ENCODE measurements at places on chromosomes 3 and 15.
A peak's percentile ranks its signal among the peaks of the same experiment; 100 is the strongest.

- DNase-seq = peak; percentile 9
These were observed 191.6 kb downstream of the GREM1 start for GRCh38 chr15:32909431-32909830.

DNA sequence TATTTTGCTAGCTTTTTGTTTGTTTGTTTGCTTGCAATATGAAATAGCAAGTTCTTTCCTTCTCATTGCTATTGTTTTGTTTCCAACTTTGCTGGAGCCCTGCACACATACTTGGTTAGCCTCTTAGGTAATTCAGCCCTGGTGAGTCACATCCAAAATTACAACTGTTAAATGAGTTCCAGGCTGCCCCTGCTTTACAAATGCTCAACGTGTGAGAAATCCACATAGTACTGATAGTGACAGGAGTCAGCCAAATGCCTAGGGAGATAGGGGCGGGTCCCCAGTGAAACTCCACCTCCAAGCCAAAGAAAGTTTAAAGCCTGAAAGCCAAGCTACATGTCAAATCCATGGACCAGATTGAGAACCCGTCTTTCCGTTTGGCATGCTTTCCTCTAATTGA lies 81.3 kb upstream of the RNF7 start:
- DNase-seq = no peak

GRCh38 chr15:73353734-73354133 lies 15.0 kb downstream of the HCN4 start:
- DNase-seq = no peak

DNA sequence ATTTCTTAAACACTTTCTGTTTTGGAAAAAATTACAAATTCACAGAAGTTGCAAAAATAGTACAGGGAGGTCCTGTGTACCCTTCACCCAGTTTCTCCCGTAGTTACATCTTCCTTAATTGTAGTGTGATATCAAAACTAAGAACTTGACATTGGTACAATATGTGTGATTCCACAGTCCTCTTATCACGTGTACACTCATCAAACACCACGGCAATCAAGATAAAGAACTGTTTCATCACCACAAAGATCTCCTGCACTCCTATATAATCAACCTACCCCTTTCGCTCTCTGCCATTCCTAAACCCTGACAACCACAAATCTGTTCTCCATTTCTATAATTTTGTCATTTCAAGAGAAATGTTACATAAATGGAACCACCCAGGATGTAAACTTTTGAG lies 31.4 kb downstream of the POMGNT2 start:
- DNase-seq = no peak

GRCh38 chr3:8663177-8664061 lies 18.8 kb upstream of the SSUH2 start:
- DNase-seq = no peak

GRCh38 chr15:38508647-38509046 lies 54.7 kb downstream of the FAM98B start:
- DNase-seq = peak; percentile 15

DNA sequence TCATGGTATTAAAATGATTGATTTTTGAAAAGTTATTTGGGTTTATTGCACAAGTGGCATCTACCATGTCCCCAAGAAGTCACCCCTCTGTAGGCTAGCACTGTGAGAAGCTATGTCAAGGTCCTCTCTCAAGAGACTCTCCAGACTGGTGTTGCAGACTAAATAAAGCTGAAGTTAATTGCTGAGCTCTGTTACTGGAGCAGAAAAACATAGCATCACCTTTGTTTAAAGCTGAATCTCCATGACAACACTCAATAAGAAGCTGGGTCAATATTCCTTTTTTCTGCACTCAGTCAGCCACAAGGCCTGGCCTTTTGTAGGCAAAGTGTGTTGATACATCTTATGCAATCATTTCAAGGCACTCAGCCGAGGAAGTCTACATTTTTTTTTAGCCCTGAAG lies 806.6 kb upstream of the LMCD1 start:
- no peak for DNase-seq

- DNase-seq = no peak
These were observed 27.9 kb upstream of the SLC6A1 start for GRCh38 chr3:10964537-10965167.

DNA sequence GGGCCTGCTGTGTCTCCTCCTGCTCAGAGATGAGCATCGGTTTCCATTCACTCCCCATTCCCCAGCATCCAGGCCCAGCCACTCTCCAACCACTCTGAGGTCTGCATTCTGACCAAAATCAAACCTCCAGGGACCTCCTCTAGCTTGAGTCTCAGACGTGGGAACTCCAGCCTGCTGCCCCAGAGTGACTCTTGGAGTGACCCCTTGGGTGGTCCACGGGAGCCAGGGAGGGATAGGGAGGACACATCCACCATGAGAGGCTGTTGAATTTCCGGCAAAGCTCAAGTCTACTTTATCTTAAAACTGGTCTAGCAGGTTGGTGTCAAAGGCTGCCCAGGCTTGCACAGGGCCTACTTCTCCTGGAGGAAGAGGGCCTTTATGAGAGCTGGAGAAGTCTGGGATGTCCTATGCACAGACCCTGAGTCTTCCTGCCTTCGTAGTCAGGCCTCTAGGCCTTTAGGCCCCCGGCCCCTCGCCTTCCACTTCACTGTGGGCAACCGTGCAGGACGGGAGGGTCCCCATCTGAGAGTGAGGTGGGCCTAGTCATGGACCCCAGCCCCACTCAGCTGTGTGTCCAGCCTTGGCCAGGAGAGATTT lies 8.9 kb downstream of the CISH start:
- DNase-seq = no peak

- DNase-seq = no peak
These were observed 53.7 kb downstream of the CGGBP1 start for GRCh38 chr3:88005066-88005465.

GRCh38 chr3:11919390-11919789 lies 72.7 kb upstream of the TAMM41 start:
- no peak for DNase-seq

GRCh38 chr3:42831321-42831713 lies 22.1 kb downstream of the ACKR2 start:
- peak; percentile 24 for DNase-seq
